GM18507 (cell line): ENCODE measurements at places on chromosomes 12 and 14.

- DNase-seq: peak; percentile 48
These were observed 21.7 kb upstream of the SLC10A1 start for GRCh38 chr14:69818758-69819191.

DNA sequence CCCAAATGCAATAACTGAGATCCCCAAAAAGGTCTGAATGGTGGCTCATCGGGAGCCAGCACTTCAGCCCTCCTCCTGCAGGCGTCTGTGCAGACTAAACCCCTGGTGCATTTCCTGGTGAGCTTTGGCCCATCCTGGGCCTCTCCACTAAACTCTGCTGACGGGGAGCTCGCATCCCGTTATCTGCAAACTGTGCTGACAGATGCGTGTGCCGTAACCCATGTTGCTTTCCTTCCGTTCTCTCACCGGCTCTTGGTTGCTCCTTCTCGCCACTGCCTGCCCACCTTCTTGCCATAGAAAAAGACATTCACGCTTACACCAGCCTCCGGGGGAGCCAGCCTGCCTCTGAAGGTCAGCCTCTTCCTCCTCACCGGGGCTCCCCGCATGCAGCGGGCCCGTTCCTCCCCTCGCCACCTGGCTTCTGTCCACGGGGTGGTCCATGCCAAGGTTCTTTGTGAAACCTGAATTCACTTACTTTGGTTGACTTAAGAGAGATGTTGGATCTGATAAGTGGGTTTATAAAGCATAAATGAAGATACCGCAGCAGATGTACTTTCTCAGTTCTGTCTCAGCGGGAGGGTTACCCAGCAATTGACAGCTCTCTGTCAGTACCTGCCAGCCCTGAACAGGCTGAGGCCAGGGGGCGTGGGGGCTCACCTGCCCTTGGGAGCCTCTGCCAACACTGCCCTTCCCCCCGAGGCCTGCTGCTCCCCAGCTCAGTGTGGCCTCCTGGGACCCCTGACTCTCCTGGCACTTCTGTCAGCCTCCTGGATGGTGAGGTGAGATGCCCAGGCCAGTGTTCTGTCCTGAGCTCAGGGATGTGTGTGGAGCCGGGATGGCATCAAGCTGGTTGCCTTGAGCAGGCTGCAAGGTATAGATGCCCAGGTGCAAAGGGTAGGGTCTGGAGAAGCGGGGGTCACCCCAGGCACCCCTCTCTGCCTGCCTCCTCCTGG, 14.2 kb downstream of the ZFYVE21 start:
- no peak for DNase-seq

- DNase-seq: no peak
These were observed 178.2 kb downstream of the BCL11B start for GRCh38 chr14:99093532-99094517.

GRCh38 chr12:128259556-128260070, 7.4 kb upstream of the TMEM132C start:
- DNase-seq: no peak

DNA sequence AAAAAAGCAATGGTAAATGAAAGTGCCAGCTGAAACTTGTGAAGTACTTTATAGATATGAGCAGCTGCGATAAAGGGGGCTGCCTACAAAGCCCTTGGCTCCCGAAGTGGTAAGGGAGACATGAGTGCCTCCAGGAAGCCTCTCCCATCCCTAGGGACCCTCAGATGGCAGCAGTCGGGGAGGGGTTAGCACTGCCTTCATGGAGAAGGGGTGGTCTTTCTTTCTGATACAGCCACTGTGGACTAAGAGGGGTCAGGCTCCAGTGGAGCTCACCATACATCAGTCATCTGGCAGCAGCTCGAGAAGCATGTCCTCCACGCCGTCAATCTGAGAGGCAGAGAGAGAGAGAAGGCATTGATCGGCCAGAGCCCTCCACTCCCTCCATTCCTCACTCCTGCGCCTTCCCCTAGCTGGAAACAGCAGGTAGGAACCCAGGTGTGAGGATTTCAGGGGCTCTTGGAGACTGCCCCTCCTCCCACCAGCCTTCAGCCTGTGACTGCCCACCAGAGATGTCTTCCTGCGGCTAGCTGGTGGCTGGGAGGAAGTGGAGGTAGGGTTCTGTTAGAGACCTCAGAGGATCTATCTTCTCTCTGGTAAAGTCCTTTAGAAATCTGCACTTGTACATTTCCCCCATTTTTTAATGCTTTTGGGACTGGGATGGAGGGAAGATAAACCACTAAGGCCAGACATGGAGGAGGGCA, 2.3 kb downstream of the TCL1A start:
- no peak for DNase-seq

GRCh38 chr12:120583478-120584030, 2.4 kb upstream of the POP5 start:
- DNase-seq: peak; percentile 50

DNA sequence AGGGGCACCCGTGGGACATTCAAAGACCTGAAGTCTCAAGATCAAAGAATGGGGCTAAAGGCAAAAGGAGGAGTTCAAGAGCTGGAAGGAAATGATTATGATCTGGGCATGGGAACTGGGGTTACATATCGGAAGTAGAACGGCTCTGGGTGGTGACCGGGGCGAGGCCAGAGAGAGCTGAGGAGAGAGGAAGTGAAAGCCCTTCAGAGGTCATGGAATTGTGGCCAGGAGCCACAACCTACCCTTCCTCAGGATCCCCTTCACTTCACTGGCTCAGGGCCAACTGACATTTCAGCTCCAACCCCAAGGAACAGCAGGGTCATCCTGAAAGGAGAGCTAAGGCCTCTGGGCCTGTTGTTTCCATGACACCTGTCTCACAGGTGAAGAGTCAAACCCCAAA, 57.8 kb downstream of the GALNT16 start:
- DNase-seq: no peak

- no peak for DNase-seq
These were observed 45.0 kb upstream of the STRN3 start for GRCh38 chr14:31071151-31071550.

DNA sequence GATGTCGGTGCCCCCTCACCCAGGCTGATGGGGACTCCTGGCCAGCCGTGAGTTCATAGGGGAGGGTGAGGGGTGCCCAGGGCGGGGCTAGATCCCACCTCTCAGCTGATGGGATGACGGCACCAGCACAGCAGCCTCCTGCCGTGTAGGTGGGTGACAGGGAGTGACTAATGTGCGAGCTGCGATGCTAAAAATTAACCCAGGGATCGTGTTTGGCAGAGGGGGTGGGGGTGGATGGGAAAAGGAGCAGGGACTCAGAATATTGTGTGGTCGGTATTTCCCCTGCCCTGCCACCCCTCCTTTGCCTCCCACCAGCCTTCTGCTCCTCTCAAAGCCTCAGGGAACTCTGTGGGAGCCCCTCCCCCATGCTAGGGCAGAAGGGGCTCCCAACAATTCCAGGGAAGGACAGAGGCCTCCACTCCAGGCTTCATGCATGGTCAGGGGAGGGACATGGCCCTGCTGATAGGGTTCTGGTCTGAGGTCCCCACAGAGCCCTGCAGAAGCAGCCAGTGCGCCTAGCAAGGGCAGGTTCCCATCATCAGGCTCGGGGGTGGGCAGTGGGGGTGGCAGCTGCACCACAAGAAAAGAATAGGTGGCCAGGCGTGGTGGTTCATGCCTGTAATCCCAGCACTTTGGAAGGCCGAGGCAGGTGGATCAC, 12.5 kb downstream of the TAMALIN start:
- DNase-seq: no peak

- DNase-seq: no peak
These were observed 470.4 kb downstream of the GALC start for GRCh38 chr14:87522575-87522974.

DNA sequence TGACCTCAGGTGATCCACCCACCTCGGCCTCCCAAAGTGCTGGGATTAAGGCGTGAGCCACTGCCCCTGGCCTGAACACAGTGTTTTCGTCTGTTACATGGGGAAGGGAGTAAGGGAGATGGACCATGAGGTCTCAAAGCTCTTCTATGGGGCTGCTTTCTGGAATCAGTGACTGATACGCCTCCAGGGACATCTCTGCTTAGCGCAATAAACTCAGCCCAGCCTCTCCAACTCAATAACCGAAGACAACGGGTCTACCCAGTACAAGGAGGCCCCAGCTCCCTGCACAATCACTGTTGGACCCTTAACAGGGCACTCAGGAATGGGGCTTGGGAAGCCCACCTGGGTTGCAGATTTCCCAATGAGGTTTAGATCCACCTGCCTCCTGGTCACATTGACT, 42.6 kb upstream of the CHGA start:
- DNase-seq: no peak

DNA sequence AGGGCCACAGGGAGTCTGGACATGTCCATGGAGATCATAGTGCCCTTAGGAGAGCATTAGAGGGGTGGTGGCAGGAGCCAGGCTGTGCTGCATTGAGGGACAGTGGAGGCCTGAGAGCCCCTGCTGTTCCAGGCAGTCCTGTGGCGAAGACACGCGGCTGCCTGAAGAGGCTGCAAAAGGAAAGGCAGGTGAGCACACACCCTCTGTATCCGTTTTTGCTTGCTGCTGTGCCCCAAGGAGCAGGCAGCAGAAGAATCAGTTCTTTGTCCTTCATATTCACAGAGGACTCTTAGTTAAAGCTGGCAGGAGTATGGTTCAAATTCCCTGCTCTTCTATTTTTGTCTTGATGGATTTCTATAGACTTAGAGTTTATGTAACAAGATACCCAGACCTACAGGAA, 4.5 kb downstream of the SLC35E3 start:
- DNase-seq: no peak

DNA sequence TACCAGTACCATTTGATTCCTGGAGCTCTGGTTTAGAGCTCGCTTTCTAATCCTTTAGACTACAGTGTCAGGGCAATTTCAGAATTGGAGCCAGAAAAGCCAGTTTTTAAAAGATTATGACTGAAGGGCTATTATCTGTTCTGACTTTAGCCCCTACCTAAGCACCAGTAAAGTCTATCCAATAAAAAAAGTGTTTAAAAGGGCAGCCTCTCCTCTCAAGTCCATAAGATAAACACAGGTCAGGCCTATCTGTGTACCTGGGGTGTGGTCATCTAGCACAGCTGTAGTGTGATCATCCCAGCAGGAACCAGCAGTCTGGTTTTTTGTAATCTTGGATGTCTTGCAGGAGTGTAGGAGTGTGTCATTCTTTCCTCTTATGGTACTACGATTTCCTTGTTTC, 6.6 kb downstream of the APPL2 start:
- no peak for DNase-seq

DNA sequence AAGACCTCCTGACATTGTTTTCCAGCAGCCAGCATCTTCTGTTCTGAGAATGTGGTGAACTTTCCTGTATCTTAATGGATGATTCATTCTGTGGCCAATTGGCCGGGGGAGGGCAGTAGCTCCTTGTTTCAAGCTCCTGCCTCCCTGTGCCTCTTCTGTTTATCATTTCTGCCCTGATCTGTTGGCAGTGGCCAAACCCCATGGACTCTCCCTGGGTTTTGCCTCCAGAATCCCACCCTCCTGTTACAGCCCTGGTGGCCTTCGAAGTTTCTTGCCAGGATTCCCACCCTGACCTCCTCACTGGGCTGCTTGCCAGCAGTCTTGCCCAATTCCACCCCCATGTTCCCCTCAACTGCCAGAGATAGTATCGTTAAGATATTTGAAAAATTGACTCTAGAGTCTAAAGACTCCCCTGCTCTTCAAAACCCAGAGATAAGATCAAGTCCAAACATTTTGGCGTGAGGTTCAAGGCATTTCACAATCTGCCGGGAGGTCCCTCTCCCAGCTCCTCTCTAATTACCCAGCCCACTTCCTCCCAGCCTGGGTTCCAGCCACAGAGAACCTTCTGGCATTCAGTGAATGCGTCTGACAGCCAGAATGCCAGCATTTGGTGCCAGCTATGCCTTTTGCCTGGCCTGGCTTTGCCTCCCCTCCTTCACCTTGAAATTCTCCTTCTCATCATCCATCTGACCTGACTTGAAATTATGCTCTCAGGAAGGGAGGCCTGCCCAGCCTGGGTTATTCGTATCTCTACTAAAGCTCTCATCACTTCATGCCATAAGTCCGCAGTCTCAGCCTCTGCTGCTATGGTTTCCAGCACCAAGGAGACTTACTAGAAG, 37.7 kb upstream of the TXNRD1 start:
- DNase-seq: no peak

DNA sequence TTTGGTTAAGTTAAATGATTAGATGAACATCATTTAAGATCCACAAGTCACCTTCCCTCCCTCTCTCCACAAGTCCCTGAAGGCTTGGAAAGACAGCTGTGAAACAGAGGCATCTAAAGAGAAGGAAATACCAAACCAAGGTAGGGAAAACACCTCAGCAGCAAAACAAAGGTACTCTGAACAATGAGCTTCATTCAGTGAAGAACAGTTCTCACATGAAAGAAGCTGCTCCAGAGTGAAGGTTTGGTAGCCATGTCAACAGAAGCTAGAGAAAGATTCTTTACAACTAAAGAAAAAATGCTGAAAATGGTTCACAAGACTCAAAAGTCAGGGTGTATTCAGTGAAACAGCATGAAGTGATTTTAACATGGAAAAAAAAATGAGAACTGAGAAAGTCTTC, 69.4 kb downstream of the FGD6 start:
- DNase-seq: no peak

DNA sequence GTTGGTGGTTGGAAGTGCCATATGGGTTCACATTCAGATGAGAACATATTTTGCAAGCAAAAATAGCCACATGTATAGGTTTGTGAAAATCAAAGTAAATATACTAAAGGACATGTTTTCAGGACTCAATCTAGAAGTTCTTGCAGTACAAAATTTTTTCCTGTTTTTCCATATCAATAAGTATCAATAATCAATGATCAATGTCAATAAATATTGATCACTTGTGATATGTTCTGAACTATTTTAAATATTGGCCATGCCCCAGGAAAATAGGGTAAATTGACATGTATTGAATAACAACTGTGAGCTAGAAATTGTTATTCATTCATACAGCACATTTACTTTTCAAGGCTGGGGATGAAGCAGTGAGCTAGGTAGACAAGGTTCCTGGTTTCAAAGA, 24.3 kb downstream of the ALG10 start:
- no peak for DNase-seq

- DNase-seq: no peak
These were observed 126.6 kb upstream of the LRIG3 start for GRCh38 chr12:59046763-59047534.

- no peak for DNase-seq
These were observed 163.1 kb upstream of the IFNG-AS1 start for GRCh38 chr12:67826148-67826547.
